ENCODE measurements at places on chromosomes 16 and 17. TPM values are rescaled to one million over a fixed set of nuclear protein-coding genes. Genes with fewer than 3 reads are reported as not detected.

TPSD1 gene
- total RNA-seq = not detected

CDH8 gene
- total RNA-seq = not detected

OR4D1 gene
- total RNA-seq = not detected

KRTAP17-1 gene
- total RNA-seq = not detected

XYLT2 gene
- total RNA-seq = 40.2 TPM

SLC13A5 gene
- not detected for total RNA-seq

CCR7 gene
- total RNA-seq = not detected

TLCD1 gene
- total RNA-seq = 9.0 TPM

CCL8 gene
- total RNA-seq = not detected

DNA sequence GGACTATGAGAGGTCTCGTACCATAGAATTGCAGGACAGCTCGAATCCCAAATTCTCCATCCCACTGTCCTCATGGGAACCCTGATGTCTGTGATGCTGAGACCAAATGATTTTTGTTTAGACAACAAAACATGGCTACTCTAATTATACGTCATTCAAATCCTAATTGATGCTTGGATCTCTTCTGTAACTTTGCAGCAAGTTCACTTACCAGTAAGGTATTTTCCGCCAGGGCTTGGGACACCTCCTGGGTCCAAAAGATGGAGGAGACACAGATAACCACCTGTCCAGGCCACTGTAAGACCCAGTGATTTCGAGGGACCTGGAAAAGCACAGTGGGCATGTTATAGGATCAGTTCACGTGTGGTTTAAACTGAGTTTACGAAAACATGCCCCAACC, 92.8 kb downstream of the DNAH3 start:
- no peaks in the 10 kb centered on the region for H3K4me1 ChIP-seq
- H3K4me3 ChIP-seq = no peak overlapping the region
- H3K27me3 ChIP-seq = peaks cover 14% of the 10 kb centered on the region
- H3K36me3 ChIP-seq = no peaks in the 10 kb centered on the region
- no peak for DNase-seq

DNA sequence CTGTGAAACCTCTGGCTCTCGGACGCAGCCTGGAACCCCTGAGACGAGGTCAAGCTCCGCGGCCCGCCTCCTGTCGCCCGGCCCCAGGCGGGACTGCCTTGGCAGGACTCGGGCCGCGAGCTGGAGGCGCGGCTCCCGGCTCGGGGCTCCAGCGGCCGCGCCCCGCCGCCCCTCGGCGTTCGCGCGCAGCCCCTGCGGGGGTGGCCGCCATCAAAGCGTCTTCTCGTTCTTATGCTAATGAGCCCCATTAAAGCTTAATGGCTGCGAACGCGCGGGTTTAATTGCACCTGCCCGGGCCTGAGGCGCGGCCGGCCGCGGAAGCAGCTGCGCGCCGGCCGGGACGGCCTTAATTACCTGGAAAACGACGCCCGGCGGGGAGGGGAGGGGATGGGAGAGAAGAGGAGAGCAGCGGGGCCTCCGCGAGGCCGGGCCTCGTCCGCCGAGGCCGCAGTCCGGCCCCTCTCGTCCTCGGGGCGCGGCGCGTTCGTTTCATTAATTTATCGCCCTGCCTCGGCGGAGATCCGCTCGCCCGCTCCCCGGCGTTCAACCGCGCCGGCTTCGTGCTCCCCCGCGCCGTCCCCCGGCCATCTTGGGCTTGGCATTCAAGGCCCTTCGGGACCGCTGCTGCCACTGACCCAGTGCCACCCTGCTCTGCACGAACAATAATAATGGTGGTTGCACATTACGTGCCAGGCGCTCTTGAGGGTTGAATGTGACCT, 19.2 kb downstream of the RAI1 start:
- H3K36me3 ChIP-seq = peaks cover 4% of the 10 kb centered on the region
- H3K4me1 ChIP-seq = peaks cover 68% of the 10 kb centered on the region
- no peak for DNase-seq
- H3K27me3 ChIP-seq = peaks cover 2% of the 10 kb centered on the region

GRCh38 chr16:55171241-55171640, 152.8 kb upstream of the IRX6 start:
- H3K36me3 ChIP-seq = no peaks in the 10 kb centered on the region
- no peaks in the 10 kb centered on the region for H3K4me1 ChIP-seq
- no peak overlapping the region for H3K27ac ChIP-seq
- no peaks in the 10 kb centered on the region for H3K27me3 ChIP-seq
- no peak overlapping the region for H3K4me3 ChIP-seq

DNA sequence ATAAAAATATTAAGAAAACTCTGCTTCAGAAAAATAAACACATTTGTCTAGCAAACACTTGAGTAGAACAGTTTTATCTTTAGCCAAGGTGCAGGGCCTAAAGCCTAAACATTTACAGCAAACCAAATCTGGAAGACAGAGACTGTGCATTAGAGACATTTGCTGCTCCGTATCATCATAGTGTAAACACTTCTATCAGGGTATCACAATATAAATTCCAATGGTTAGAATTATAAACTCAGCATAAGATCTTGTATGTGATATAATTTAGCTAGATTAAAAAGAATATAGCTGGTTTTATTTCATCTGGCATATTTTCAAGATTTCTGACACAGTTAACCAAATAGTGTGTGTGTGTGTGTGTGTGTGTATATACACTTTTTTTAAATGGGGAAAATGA, 133.8 kb upstream of the NACA2 start:
- DNase-seq = no peak
- H3K27me3 ChIP-seq = no peaks in the 10 kb centered on the region
- H3K36me3 ChIP-seq = peaks cover 7% of the 10 kb centered on the region
- no peak overlapping the region for H3K4me3 ChIP-seq
- H3K4me1 ChIP-seq = no peaks in the 10 kb centered on the region

DNA sequence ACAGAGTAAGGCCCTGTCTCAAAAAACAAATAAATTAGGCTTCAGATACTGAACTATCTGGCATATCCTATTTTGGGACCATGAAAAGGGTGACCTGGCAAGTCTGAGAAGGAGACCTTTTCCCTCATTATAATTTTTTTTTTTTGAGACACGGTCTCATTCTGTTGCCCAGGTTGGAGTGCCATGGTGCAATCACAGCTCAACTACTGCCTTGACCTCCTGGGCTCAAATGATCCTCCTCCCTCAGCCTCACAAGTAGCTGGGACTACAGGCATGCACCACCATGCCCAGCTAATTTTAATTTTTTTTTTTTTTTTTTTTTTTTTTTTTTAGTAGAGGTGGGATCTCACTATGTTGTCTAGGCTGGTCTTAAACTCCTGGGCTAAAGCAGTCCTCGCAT, 37.3 kb downstream of the PLCG2 start:
- peaks cover 10% of the 10 kb centered on the region for H3K27me3 ChIP-seq
- no peak for DNase-seq
- H3K4me3 ChIP-seq = no peak overlapping the region
- no peaks in the 10 kb centered on the region for H3K4me1 ChIP-seq
- no peaks in the 10 kb centered on the region for H3K36me3 ChIP-seq

DNA sequence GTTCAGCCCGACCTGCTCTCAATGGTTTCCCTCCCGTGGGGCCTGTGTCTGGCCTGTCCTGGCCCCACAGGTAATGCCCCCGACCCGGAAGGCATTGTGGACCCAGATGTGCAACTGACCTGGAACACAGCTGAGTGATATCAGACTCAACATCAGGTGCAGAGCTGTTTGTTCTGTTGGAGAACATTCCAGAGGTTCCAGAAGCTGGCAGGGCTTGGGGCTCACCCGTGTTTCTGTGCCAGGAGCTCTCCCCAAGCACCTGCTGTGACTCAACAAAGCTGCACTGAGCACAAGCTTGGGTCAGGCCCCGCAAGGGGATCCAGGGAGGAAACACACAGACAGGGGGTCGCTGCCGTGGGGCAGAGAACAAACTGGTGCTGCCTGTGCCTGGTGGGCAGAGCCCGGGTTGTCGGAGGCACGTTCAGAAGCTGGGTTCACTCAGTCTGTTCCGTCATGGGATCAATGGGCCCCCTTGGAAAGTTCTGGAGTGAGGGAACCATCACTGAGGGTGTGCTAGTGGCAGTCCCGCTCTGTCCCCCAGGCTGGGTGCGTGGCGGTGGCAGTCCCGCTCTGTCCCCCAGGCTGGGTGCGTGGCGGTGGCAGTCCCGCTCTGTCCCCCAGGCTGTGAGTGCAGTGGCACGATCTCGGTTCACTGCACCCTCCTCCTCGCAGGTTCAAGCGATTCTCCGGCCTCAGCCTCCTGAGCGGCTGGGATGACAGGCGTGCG, 22.1 kb downstream of the HS3ST6 start:
- H3K4me1 ChIP-seq = no peaks in the 10 kb centered on the region
- H3K4me3 ChIP-seq = no peak overlapping the region
- H3K27ac ChIP-seq = no peak overlapping the region
- DNase-seq = no peak
- H3K36me3 ChIP-seq = no peaks in the 10 kb centered on the region

GRCh38 chr17:19703106-19703827, 13.1 kb downstream of the SLC47A2 start:
- no peak overlapping the region for H3K27ac ChIP-seq
- H3K36me3 ChIP-seq = no peaks in the 10 kb centered on the region
- no peaks in the 10 kb centered on the region for H3K4me1 ChIP-seq
- no peak for DNase-seq
- H3K27me3 ChIP-seq = peaks cover 17% of the 10 kb centered on the region

GRCh38 chr16:8931859-8932258, 31.8 kb downstream of the USP7 start:
- H3K36me3 ChIP-seq = peaks cover 19% of the 10 kb centered on the region
- H3K27me3 ChIP-seq = no peaks in the 10 kb centered on the region
- no peak overlapping the region for H3K4me3 ChIP-seq

DNA sequence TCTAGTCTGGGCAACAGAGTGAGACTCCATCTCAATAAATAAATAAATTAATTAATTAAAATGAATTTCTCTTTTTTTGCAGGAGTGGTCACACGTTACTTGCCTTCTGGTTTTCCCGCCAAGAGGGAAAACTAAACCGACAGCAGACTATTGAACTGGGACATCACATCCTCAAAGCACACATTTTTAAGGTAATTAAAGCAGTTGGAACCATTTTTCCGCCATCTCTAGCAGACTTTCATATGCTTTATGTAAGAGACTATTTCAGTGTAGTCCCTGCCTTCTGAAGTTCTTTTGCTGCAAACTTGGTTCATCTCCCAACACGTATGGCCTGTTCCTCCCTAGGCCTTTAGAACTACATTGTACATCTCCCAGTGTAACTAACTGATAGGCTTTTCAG, 66.5 kb downstream of the CYB561 start:
- peak overlapping the region; percentile 72 for H3K27ac ChIP-seq
- H3K36me3 ChIP-seq = peaks cover 51% of the 10 kb centered on the region
- no peak overlapping the region for H3K4me3 ChIP-seq

DNA sequence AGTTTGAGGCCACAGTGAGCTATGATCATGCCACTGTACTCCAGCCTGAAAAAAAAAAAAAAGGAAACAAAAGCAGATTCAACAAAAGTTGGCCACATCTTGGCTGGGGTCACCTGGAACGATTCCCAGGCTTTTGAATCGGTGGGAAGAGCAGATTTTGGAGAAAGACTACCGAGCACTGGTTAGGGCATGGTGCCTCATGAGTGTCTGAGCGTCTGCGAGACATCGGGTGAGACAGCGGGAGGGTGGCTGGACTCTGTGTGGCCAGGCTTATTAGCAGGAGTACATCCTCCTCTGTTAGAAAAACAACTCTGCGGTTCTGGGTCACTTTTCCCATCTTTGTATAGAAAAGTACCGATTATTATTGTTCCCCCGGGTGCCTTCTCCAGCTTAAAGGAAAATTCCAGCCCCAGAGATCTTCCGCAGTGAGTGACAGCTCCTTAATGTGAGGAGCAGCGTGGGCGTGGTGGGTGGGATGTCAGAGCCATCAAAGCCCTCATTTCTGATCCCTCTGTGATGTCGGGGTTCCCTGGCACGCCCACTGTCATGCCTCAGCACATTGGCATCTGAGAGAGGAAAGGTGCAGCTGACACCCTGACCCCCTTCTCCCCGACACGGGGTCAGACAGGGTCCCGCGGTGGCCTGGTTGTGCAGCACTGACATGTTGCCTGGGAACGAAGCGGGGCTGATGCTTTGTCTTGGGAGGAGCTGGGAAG, 6.9 kb downstream of the RGS9 start:
- H3K4me1 ChIP-seq = no peaks in the 10 kb centered on the region
- H3K4me3 ChIP-seq = no peak overlapping the region
- no peak for DNase-seq
- H3K27me3 ChIP-seq = peaks cover 35% of the 10 kb centered on the region

GRCh38 chr17:62749926-62750325, 58.2 kb downstream of the MARCHF10 start:
- no peak for DNase-seq
- no peak overlapping the region for H3K27ac ChIP-seq
- H3K27me3 ChIP-seq = peaks cover 3% of the 10 kb centered on the region

GRCh38 chr17:8946476-8946875, 19.0 kb downstream of the PIK3R5 start:
- H3K36me3 ChIP-seq = 0 out of 2 replicates have a peak, but pooled peaks cover 4% of the 10 kb centered on the region
- H3K27me3 ChIP-seq = no peaks in the 10 kb centered on the region
- DNase-seq = no peak

- H3K4me3 ChIP-seq = no peak overlapping the region
- no peak for DNase-seq
- H3K36me3 ChIP-seq = peaks cover 11% of the 10 kb centered on the region
- H3K4me1 ChIP-seq = no peaks in the 10 kb centered on the region
- H3K27ac ChIP-seq = no peak overlapping the region
- H3K27me3 ChIP-seq = peaks cover 6% of the 10 kb centered on the region
These were observed 327.1 kb downstream of the SNX29 start for GRCh38 chr16:12303653-12304052.

DNA sequence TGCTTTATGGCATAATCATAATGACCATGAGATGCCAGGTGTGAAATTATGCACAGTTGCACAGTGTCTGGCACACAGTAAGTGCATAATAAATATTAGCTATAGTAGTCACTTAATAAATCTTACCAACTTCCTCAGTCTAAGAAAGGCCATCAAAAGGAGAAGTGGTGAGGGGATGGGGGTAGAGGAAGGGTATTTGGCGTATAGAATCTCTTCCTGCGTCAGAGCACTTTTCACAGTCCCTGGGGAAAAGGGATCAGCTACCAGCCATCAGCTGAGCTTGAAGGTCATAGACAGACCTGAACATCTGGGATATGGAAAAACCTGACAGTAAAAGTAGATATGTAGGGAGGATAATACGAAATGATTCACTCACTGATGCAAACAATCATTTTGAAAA, 5.8 kb downstream of the CRHR1 start:
- peaks cover 53% of the 10 kb centered on the region for H3K27me3 ChIP-seq
- no peak overlapping the region for H3K27ac ChIP-seq
- no peaks in the 10 kb centered on the region for H3K4me1 ChIP-seq
- H3K4me3 ChIP-seq = no peak overlapping the region
- no peak for DNase-seq

- H3K4me3 ChIP-seq = peak within 1 kb of the TSS; percentile 92
- peaks cover 3% of the 10 kb centered on the region for H3K27me3 ChIP-seq
- H3K4me1 ChIP-seq = peaks cover 77% of the 10 kb centered on the region
- peak within 1 kb of the TSS; percentile 70 for H3K27ac ChIP-seq
These were observed at the start of gene CLEC16A for GRCh38 chr16:10944249-10945064. Gene CLEC16A (plus strand): TSS chr16:10944564. CDS start chr16:10944718, 154 bp downstream.

DNA sequence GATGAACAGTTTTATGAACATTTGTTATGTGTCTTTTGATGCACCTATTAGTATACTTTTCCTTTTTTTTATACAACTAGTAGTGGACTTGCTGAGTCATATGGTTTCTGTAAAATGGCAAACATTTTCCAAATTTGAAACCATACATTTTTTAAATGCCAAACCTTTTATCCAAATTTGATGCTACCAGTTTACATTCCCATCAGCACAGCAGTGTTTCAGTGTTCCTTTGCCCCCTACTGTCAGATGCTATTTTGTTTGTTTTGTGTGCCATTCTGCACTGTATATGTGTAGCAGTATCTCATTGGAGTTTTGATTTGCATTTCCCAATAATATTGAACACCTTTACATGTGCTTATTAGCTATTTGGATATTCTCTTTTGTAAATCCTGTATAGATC, 219.4 kb downstream of the TANC2 start:
- DNase-seq = peak; percentile 33
- H3K27ac ChIP-seq = peak overlapping the region; percentile 68
- H3K4me1 ChIP-seq = peaks cover 55% of the 10 kb centered on the region
- peaks cover 35% of the 10 kb centered on the region for H3K36me3 ChIP-seq
